ENCODE measurements at places on chromosomes 5 and 9.

GRCh38 chr9:133787754-133788025 is 49.5 kb upstream of the SARDH start:
- no peak for DNase-seq

DNA sequence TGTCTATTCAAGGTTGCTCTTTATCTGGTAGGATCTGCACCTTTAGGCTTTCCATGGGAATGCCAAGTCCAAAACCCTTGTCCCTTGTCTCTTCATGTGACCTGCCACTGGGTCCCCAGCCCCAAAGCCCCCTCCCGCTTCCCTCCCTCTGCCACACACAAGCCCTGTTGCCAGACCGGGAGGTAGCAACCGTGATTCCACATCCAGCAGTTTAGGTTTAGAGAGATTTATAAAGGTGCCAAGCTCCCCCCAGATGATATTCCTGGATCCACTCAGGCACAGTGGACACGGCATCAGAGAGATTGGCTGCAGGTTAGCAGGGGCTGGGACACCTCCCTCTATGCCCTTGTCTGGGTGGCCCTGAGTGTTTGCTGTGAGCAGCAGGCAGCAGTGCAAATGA is 504.7 kb downstream of the CCDC171 start:
- DNase-seq = no peak

- DNase-seq = no peak
These were observed 202.4 kb downstream of the SLIT3 start for GRCh38 chr5:169098331-169099121.

DNA sequence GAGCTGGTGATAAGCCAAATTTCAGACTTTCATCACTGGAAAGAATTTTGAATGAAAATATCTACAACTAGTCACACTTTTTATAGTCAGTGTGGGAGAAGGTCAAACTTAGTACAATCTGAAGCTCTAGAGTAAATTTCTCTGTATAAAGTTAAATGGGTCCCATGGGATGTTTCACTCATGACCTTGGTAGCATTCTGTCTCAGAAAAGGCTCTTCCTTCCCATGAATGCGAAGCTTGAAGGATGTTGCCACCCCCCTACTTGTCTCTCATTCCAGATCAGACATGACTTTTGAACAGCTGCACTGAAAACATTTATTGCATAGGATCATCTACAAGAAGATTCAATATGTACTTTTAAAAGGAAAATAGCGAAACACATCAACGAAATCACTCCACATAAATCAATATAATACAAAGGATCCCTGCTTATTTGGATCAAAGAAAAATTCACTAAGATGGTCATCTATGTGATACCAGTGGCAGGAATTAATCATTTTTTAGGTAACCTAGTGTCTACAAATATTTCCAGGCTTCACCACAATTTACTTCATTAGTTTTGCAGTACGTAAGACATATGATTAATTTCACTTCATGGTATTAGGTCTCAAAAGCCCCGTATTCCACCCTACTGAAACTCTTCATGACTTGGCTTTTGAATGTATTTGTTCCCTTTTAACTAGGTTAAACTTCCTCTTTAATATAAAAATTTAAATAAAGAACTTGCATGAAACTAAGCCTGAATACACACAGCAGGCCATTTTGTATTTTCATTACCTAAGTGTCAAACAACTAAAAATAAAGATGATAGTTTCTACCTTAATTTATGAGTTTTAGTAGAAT is 4.4 kb downstream of the ST8SIA4 start:
- no peak for DNase-seq

- DNase-seq = no peak
These were observed 50.1 kb downstream of the COL27A1 start for GRCh38 chr9:114205171-114206015.
